ENCODE measurements at places on chromosomes 16 and 17.

GRCh38 chr16:12225255-12225654 lies 248.7 kb downstream of the SNX29 start:
- DNase-seq: no peak

DNA sequence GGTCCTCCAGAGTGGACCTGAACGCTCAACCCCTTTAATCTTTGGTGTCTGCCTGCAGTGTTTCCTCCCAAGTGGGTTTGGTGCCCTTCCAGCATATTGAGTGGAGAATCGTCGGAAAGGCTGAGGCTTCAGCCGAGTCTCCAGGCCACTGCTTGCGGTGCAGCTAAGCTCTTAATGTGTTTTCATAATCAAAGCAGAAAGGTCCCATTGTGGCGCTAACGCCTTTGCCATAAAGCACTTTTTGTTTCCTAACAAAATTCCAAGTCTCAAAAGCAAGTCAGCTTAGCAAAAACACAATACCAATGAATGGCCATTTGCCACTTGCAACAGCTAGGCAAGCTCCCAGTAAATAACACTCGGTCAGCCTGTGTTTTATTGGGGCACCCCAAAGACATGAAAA lies 57.6 kb downstream of the KSR1 start:
- DNase-seq: no peak

DNA sequence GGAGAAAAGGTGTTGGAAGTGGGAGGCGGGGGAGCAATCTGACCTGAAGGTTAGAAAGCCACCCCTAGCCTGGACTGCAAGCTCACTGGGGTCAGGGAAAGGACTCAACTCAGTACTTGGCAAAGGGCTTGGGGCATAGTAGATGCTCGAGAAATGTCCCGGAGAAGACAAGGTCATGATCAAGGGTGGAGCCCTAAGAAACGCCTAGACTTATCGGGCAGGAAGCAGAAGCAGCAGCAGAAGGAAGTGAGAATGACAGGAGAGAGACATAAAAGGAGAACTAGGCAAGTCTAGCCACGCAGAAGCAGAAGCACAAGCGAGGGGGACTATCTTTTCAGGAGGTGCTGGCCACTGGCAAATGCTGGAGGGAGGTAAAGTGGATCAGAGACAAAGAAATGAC lies 10.2 kb downstream of the COTL1 start:
- peak; percentile 88 for DNase-seq

DNA sequence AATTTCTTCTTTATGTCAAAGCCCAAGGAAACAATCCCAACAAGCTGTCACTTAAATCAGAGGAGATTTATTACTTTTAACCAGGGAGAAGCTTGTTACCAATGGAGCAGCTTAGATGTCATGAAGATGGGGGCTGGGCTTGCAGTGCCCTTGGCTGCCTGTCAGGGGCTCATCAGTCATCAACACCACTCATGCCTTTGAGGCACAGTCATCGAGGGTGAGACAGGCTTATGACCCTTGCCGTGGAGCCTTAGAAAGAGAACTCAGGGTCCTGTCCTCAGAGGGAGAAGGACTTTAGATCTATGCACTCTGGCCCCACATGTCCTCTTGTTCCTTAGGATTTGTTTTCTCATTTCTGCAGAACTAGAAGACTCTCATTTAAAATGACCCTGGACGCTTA lies 318.3 kb downstream of the CBLN1 start:
- no peak for DNase-seq

DNA sequence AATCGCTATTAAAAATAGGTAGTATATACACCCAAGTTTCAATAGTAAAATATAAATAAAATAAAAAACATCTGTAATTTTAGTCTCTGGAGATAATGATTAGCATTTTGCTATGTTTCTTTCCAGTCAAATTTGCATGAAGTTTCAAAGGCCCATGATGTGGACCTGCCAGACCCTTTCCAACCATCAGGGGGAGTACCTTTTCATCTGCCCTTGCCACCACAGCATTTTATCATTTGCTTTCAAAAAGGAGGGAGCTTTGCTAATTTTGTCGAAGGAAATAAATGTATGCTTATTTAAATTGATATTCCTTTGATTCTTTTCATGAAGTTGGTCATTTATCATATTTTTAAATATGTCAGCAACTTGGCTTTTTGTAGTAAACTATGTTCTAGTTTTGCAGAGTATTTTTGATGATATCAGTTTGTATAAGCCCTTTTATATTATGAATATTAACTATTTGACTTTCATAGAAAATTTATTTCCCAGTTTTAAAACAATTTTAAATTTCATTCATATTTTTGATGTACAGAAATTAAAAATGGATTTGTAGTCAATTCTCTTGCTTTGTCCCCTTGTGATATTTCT lies 115.2 kb upstream of the NETO2 start:
- DNase-seq: no peak

GRCh38 chr17:50831471-50831928 lies 3.9 kb upstream of the WFIKKN2 start:
- no peak for DNase-seq

DNA sequence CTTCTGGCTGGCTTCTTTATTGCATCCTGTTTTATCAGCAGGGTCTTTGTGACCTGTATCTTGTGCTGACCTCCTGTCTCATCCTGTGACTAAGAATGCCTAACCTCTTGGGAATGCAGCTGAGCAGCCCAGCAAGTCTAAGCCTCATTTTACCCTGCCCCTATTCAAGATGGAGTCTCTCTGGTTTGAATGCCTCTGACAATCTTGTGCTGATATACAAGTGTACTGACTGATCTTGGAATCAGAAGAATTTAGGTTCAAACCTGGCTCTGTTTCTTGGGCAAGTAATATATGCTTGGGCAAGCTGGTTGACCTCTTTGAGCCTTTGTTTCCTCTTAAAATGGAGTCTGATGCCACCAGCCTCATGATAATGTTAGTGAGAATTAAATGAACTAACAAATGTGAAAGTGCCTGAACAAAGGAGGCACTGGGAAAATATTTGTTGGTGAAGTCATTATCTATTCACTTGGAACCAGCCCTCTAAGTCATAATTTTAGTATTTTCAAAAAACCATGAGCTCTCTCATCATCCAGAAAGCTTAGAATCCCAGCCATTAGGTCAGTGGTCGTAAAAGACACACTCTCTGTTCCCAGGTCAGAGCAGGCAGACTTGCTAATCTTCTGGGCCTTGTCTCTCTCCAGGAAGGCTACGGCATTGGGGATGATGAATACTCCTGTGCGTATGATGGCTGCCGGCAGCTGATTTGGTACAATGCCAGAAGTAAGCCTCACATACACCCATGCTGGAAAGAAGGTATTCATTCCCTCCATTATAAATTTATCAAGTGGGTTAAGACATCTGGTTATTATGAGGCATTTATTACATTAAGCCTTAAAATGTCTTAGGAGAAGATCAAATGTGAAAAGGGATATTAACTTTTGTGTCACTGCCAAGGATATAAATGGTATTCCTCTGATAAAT lies 18.1 kb upstream of the ARL2BP start:
- DNase-seq: no peak

GRCh38 chr16:8986111-8986510 lies 22.4 kb upstream of the USP7 start:
- no peak for DNase-seq

DNA sequence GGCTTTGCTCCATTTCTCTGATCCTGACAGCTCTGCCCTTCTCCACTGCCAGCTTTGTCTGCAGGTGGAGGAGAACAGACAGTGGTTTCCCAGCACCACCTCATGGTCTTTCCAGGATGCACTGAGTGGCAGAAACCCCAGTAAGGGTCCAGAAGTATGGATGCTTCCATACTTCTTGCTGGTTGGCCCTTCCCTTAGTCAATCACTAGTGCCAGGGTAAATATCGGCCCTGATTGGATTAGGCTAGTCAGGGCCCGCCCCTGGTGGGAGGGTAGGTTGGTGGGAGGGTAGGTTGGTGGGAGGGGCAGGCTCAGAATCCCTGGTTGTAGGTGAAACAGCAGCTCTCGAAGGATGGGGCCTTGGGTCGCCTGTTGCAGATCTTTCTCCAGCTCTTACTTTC lies 10.2 kb downstream of the RNF213 start:
- no peak for DNase-seq

- no peak for DNase-seq
Measured at GRCh38 chr16:23320693-23321092, 18.6 kb downstream of the SCNN1B start.

- DNase-seq: no peak
Measured at GRCh38 chr17:47733674-47734410, 806 bp downstream of the TBX21 start.

DNA sequence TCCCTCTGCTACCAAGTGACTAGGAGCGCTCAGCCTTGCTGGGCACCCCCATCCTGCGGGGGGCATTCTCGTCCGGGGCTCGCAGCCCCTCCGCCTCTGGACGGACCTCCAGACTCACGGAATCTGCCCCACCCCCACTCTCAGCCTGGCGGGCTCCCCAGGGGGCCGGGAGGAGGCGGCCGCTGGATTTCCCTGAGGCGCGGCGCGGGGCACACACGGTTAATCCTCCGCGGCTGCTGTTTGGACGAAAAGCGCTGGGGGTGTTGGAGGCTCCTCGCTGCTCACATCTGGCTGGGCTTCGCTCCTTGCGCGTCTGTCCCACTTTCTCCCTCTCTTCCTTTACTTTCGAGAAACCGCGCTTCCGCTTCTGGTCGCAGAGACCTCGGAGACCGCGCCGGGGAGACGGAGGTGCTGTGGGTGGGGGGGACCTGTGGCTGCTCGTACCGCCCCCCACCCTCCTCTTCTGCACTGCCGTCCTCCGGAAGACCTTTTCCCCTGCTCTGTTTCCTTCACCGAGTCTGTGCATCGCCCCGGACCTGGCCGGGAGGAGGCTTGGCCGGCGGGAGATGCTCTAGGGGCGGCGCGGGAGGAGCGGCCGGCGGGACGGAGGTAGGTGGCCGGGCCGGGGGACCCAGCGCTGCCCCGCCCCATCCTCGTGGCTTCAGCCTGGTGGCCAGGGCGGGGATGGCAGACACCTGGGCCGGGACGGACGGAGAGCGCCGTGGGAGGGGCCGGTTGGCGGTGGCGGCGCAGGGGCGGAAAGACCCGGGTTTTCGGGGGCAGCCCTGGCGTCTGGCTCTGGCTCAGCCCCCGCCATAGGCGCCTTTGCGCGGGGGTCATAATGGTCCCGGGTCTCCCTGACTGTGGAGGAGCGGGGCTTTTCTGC lies at the start of gene C1QTNF1:
Gene C1QTNF1, plus strand, starts transcription at position 284 of the 886 bp plus-strand sequence. CDS start 19,800 bp downstream, outside the sequence.
- DNase-seq: no peak

- no peak for DNase-seq
Measured at GRCh38 chr17:42101513-42102292, 3.4 kb upstream of the ZNF385C start.

DNA sequence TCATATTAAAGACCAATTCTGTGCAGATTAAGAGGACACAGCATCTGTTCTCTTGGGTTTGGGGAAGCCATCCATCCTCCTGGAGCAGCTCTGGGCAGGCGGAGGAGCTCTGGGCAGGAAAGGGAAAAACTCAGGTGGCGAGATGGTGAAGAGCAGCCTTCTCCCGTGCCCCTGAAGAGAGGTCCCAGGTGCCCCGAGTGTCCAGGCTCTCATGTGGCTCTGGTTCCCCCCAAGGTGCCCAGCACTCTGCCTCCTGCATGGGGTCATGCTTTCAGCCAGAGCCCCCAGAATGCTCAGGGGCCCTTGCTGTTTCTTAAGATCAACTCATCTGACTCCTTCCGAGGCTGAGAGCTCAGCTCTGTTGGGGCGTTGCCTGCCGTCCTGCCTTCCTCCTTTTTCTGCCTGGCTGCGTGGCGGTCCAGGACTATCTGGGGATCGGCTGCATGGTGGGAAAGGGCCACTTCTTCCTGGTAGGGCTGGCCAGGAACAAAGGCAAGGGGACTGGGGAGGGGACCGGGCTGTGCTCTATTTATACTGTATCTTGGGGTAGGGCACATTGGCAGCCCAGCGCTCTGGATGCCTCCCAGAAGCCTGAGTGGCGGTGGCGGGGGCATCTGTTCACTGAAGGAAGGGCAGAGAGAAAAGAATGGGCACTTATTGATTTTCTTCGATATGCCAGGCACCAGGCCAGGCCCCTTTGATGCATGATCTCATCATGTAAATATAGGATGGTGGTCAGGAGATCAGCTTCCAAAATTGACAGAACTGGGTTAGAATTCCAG lies 103.2 kb upstream of the SDK2 start:
- DNase-seq: no peak

GRCh38 chr17:30558686-30559545 lies 81.7 kb downstream of the GOSR1 start:
- DNase-seq: no peak

GRCh38 chr16:15034266-15035162 lies 21.4 kb downstream of the NTAN1 start:
- DNase-seq: no peak

DNA sequence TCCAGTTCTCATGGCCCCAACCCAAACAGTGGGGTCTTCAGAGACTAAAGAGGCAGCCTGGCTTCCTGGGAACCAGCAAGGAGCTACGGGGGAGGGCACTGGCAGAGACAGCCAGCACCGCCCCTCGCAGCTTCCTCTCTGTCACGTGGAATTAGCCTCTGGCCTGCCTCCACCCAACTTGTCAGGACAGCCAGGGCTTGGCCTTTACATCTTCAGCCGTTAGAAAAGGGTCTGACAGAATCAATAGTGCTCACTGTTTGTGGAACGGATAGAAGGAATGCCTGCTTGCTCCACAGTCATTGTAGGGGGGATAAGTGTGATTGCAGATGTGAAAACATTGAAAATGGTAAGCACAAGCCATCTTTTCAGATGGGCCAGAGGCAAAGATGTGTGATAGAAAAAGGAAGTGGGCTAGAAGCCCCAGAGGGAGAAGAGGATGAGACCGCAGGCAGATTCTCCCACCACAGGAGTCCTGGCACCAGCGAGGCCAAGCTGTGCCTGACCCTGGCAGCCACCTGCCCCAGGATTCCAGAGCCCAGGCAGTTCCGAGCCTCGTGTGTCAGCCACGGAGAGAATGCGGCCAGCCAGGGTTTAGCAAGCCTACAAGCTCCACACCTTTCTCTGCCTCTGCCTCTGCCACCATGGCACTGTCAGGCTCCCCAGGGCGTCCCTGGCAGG lies 18.6 kb downstream of the GRIN2C start:
- peak; percentile 34 for DNase-seq

GRCh38 chr17:34997355-34997862 lies 17.1 kb downstream of the LIG3 start:
- DNase-seq: no peak

GRCh38 chr16:53482123-53482522 lies 20.9 kb downstream of the AKTIP start:
- peak; percentile 88 for DNase-seq

GRCh38 chr16:30051518-30051917 lies 14.0 kb upstream of the ALDOA start:
- no peak for DNase-seq

DNA sequence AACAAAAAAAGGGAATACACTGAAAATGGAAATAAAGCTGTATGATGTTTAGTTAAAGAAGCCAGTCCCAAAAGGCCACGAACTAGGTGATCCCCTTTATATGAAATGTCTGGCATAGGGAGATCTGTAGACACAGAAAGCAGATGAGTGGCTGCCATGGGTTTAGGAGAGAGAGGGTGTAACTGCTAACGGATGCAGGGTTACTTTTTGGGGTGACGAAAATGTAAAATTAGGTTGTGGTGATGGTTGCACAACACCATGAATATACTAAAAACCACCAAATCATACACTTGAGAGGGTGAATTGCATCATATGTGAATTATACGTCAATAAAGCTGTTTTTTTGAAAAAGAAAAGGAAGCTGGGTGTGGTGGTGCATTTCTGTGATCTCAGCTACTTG lies 99.6 kb downstream of the ADCY9 start:
- DNase-seq: peak; percentile 68

All from GF-D8 (cell line).